ENCODE measurements at places on chromosomes 3 and 15.

DNA sequence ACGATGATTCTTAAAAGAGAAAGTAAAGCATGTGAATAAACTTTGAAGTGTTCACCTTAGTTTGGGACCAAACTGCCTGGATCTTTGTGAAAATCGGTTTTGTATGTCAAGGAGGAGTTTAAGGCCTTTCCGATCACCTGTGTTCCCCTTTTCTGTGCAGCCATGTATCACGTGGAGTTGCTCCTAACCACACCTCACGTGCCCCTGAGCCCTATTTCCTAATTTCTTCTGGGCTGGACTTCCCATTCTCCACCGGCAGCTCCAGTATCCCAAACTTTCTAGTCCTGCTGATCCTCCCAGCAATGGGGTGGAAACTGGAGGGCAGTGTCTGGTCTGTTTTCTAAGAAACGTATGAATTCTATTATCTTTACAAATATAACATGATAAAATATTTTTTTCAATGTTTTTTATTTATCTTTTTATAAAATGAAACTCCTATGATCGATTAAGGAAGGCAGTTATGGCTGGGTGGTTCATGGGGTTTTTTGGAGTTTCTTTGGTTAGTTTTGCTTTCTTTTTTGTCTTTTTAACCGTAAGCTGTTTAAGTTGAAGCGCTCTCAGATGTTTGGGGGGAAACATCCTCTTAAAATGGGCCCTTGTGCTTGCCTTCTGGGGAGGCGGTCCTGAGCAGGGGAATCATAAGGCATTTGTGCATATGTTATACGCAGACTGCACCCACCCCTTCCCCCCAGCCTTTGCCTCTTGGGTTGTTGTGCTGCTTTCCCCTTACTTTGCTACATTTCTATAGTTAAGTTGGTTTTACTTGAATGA, 43.6 kb upstream of the WWTR1 start:
- DNase-seq = no peak

DNA sequence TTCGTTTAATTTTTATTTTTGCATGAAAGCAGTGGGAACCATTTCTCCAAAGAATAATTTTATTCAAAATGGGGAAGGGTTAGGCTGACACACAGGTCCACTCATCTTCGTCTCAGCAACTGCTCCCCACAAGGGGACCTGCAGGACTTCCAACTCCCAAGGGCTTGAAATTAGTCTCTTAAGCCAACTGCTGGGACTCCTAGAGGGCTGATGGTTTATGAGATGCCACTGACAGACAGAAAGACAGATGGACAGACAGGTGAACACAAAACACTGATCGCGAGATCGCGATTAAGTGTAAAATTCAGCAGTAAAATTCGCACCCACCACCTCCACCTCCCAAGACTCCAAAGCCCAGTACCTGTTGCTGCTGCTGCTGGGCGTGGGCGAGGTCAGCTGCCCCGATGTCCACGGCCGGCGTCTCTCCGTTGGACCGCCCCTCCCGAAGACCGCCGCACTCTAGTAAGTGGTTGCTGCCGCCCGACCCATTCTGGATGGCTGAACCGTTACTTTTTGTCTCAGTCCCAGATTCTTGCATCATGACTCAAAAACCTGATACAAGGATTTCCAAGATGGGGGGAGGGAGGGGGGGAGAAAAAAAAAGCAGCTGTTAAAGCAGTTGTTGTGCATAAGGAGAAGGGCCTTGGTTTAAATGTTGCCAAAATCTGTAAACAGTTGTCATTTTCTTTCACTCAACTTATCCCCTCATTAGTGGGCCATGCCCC, 385.5 kb downstream of the FOXP1 start:
- no peak for DNase-seq

DNA sequence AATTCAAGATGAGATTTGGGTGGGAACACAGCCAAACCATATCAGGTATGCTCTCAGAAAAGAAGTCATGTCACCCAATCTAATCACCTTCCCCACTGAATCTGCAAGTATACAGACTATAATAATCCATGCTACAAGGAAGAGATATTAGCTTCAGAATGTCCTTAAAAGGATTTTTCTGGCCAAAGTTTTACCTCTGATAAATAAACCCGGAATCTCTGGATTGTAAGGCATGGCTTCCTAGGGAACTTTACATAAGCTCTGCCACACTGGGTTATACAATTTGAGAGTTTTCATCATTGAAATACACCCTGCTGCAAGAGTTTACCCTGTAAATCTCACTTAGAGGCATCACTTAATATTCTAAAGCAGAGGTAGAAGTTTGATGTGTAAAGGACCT, 330.5 kb upstream of the KCNMB2 start:
- DNase-seq = no peak

DNA sequence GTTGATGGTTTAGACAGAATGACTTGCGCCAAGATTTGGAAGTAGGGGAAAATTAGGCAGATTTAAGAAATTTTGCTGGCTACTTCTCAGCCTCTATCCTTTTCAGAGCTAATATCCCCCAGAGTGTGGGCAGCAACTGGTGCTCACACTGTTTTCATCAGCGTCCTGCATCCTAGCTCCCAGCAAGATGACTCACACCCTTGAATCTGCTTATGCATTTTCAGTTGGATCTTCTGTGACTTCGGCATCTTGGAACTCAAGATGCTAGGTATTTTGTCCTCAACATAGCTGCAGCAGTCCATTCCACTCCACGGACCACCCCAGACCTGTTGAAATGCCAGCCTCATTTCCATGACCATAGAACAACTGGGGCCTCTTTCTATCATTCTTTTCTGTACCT, 336.1 kb upstream of the NR2F2 start:
- no peak for DNase-seq

- DNase-seq = no peak
These were observed 1.7 kb upstream of the CX3CR1 start for GRCh38 chr3:39281533-39281932.

Measured in activated naive CD4-positive, alpha-beta T cell treated with anti-CD3 and anti-CD28 coated beads, Interleukin-2, amount 10 ng/mL, durations not matched to agents 7 days and 5 days (primary cell).